ENCODE measurements at places on chromosomes 3 and 15. TPM values are rescaled to one million over a fixed set of nuclear protein-coding genes. Genes with fewer than 3 reads are reported as not detected.

The THSD4 gene
- 1.4 TPM for total RNA-seq

GRCh38 chr15:86644339-86644738 lies 564.7 kb downstream of the AGBL1 start:
- no peaks in the 10 kb centered on the region for H3K27me3 ChIP-seq
- H3K4me1 ChIP-seq = no peaks in the 10 kb centered on the region
- no peak overlapping the region for H3K4me3 ChIP-seq
- no peak overlapping the region for H3K27ac ChIP-seq
- no peak for DNase-seq
- no peaks in the 10 kb centered on the region for H3K36me3 ChIP-seq

DNA sequence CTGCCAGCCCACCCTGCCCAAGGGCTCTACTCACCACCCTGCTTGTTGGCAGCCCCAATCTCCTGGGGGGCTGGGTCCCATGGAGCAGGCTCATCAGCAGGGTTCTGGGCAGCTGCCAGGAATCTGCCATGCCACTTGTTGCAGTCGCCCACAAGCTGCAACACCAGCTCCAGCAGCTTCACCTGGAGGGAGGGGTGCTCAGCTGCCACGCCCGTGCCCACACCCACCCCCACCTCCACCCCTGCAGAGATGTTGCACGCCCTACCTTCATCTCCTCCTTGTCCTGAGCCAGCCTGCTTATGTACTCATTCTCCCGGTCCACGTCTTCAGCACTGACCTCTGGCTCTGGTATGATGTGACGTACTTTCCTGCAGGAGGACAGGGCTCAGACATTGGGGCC lies 77.9 kb upstream of the C2CD4B start:
- DNase-seq = peak; percentile 45
- H3K27me3 ChIP-seq = no peaks in the 10 kb centered on the region
- H3K36me3 ChIP-seq = no peaks in the 10 kb centered on the region
- H3K4me3 ChIP-seq = no peak overlapping the region
- no peak overlapping the region for H3K27ac ChIP-seq

The APOD gene
- total RNA-seq = 296 TPM

- DNase-seq = peak; percentile 71
- no peak overlapping the region for H3K27ac ChIP-seq
- H3K4me3 ChIP-seq = no peak overlapping the region
- H3K4me1 ChIP-seq = peaks cover 8% of the 10 kb centered on the region
- H3K36me3 ChIP-seq = peaks cover 49% of the 10 kb centered on the region
- H3K27me3 ChIP-seq = no peaks in the 10 kb centered on the region
Measured at GRCh38 chr15:73273181-73274002, 95.4 kb downstream of the HCN4 start.
